Renal cortical epithelial cell (primary cell): ENCODE measurements at places on chromosomes 1 and 21. TPM values are rescaled to one million over a fixed set of nuclear protein-coding genes. Genes with fewer than 3 reads are reported as not detected.

Gene DFFA
- total RNA-seq = 61.6 and 69.3 TPM in 2 replicates

Gene EPHA8
- not detected in 2 replicates for total RNA-seq

Gene CRYAA
- total RNA-seq = not detected in 2 replicates

Gene NTMT2
- total RNA-seq = not detected in 2 replicates

Gene MEGF6
- total RNA-seq = 5.7 and 12.0 TPM in 2 replicates

Gene GBP3
- 59.4 and 69.1 TPM in 2 replicates for total RNA-seq

Gene UAP1
- total RNA-seq = 55.3 and 155 TPM in 2 replicates

Gene PCP4L1
- 0.30 TPM in 1 of 2 replicates, not detected in the other for total RNA-seq

Gene SV2A
- 1.6 and 1.7 TPM in 2 replicates for total RNA-seq

Gene FAM72D
- 0.15 and 0.52 TPM in 2 replicates for total RNA-seq

Gene KCND3
- 0.17 and 0.30 TPM in 2 replicates for total RNA-seq

Gene NCMAP
- 3.4 and 8.3 TPM in 2 replicates for total RNA-seq

Gene KIAA1614
- total RNA-seq = 5.9 and 10.7 TPM in 2 replicates

Gene ATP1A4
- total RNA-seq = not detected in 2 replicates

Gene LRRC8B
- 4.4 and 10.2 TPM in 2 replicates for total RNA-seq
